Stimulated activated CD4-positive, alpha-beta T cell treated with anti-CD3 and anti-CD28 coated beads, Interleukin-15, amount 100 ng/mL, for 1 hour (primary cell): ENCODE measurements at places on chromosomes 3 and 15.

GRCh38 chr3:108234387-108234957, 12.2 kb upstream of the IFT57 start:
- DNase-seq = no peak

DNA sequence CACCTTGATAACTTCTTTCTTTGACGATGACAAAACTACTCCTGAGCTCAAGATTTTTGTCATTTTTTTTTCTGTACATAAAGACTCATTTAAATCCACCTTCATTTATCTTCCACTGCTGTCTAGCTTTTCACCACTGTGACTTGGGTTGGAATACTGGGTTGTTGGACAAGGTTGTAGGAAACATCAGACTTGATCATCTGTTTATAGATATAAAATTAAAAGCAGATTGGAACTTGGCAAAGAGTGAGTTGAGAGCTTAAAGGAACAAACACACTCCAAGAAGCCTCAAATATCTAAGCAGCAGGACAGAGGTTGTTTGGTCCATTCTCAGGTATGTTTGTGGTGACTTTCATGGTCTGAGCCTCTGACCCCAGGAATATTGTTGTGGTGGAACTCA, 141.7 kb upstream of the NDN start:
- DNase-seq = no peak

DNA sequence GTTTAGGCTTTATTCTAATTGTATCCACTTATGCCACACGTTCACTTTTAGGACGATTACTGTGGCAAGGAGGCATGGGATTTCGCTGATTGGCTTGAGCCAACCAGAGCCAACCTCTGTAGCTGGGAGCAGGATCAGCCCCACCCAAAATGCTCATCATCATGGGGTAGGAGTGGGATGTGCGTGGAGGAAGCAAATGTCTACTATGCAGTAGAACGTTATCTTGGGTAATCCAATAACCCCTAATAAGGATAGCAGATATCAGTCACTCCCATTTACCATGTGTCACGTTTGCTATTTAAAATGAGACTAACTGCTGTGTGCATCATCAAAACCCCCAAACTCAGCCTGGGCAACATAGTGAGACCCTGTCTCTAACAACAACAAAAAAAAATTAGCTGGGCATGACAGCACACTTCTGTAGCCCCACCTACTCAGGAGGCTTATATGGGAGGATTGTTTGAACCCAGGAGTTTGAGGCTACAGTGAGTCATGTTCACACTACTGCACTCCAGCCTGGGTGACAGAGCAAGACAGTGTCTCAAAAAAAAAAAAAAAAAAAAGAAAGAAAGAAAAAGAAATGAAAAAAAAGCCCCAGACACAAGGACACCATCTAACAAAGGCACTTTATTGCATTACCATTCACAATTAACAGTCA, 17.8 kb upstream of the ITGB5 start:
- DNase-seq = no peak

DNA sequence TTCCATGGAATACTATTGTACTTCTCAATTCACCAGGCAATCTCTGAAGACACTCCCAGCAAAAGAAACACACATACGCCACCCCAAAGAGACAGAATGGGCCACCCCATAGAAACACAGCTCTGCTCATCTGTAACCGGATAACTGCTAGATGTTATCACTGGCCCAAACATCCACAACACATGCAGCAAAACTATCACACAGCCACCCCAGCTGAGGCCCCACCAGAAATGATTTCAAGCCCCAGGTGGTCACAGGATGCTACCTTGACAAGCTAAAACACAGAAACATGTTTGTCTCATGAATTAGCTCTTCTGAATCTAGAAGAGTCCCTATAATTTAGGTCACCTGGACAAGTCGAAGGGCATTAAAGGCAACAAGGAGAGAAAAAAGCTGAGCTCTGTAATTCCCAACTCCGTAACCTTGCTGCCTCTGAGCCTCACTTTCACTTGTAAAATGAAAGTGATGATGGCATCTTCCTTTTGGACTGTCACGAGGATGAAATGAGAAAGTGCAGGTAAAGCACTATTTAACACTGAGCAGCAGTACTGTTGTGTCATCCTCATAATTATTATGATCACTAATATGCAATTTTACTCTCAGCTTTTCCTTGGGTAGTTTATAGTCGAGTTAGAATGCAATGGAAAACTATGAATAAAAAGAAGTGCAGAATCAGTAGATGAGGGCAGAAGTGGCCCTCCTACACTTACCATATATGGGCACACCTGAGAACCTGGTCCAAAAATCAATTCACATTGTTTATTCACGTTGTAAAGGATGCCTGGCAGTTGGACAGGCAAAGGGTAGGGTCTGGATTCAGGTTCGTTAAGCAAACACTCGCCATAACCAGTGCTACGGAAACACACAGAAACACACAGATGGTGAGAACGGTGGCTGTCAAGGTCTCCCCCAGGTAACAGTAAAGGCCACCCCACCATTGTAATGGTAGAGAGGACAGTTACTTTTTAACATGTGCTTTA, 38.6 kb downstream of the ADAMTS9 start:
- DNase-seq = no peak

- DNase-seq = no peak
Measured at GRCh38 chr15:37695719-37696118, 238.7 kb upstream of the TMCO5A start.

- DNase-seq = no peak
Measured at GRCh38 chr3:47877290-47877689, 74.4 kb downstream of the DHX30 start.

DNA sequence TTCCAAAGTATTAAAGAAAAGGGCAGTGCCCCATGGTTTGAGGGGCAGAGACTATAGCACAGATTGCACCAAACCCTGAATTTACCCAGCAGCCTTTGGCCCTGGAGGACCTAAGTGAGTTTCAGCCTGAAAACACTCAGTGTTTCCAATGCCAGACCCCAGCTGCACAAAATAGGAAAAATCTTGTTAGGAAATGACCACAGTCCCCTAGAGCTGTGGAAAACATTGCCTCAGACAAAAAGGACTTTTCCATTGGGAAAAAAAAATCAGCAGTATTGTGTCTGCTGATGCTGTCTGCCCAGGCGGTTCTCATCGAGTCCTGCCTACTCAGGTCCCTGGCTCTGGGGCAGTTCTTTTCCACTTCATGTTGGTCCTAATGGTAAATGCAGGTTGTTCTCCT, 121.7 kb upstream of the DLG1 start:
- no peak for DNase-seq

GRCh38 chr3:197522183-197522715, 33.5 kb downstream of the BDH1 start:
- no peak for DNase-seq

GRCh38 chr15:100918690-100919480, at the start of gene LRRK1:
Gene LRRK1 (plus strand): TSS chr15:100919357. CDS start chr15:100924633, 5,276 bp downstream.
- no peak for DNase-seq

DNA sequence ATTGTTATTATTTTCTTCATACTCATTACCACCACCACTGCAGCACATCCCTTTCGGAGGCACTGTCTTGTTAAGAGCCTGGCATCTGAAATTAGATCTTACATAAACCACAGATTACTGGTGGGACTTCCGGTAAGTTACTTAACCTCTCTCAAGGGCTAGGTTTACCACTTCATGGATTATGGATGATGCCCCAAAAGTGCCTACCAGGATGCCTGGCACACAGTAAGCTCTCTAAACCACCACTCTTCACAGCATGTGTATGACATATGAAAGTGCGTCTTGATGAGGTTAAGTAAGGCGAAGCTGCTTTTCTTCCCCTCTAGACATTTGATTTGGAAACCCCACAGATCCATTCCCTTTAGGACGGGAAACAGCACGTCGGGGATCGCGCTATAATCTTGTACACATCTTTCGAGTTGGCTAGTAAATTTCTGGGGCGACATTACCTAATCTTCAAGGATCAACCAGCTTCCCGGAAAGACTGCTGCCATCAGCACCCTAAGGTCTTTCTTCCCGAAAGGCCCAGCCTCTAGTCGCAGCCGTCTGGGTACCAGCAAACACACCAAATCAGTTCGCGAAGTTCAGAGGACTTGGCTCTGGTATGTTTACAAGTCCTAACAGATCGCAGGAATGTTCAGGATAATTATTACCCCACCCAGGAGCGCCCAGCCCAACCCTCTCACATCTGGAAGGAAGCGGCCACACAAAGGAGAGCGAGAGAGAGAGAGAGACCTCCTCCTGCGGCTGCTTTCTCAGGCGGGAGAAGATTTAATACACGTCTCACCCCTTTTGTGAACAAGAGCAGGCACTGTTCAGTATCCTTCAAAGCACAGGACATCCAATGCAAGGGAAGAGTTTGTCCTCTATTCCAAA, 155.1 kb upstream of the FRMD4B start:
- DNase-seq = no peak

DNA sequence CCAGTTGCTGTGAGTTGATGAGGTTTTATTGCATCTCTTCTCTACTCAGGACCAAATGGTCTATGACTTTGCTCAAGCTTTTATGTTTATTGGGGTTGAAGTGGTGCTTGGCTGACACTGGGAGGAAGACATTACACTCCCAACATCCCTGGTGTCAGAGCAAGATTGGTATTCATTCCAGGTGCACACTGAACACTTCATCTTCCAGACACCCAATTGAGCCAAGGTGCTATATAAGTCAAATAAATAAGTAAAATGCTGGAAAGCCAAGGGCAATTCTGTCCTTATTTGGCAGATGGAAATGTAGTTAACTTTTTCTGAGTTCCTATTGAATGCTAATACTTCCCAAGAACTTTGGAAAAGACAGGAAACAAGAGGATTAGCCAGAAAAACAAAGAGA, 53.2 kb upstream of the CDV3 start:
- DNase-seq = no peak

- DNase-seq = no peak
Measured at GRCh38 chr3:58000306-58001085, 7.7 kb upstream of the FLNB start.

DNA sequence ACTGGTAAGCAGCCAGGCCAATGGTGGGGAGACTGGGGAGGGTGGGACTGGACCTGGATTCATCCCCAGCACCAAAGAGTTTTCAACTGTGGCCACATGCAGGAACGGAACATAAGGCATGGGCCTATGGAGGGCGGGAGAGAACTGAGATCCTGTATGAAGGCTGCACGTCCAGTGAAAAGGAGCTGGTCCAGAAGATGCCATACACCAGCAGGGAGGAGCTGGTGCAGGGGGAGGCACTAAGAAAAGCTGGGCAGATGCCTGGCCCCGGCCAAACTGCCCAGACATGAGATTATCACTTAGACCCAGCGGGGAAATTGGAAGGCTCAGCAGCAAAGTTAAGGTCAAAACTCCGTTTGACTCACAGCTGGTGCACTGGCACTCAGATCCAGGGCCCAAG, 58.1 kb upstream of the MCF2L2 start:
- DNase-seq = no peak

GRCh38 chr3:139716908-139717485, 39.2 kb upstream of the NMNAT3 start:
- DNase-seq = no peak

- DNase-seq = no peak
Measured at GRCh38 chr3:30604093-30604492, 2.3 kb upstream of the TGFBR2 start.

DNA sequence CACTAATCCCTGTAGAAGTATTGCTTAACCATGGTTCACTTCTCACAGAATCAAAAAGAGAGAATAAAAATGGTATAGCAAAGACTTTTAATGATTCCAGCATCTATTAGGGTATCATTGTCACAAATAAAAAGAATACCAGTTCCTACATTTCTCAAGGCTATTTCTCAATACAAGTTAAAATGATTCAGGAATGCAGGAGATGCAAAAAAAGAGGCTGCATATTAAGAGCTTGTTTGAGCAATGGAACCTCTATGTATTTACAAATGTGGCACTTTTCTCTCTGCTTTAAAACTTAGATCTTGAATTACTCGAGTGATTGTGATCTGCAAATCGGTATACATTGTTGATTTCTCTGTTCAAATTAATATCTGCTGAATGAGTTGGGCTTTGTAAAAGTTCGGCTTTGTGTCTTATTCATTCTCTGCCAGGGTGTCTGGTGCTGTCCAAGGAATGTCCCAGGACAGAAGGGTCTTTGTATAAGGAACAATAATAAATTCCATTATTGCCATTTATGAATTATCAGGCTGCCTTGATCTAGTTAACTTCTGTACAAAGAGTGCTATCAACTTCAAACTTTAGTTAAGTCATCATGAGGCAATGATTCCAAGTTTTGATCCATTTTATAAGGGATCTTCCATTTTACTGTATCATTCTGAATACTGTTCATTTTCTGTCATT, 364.2 kb downstream of the RBMS3 start:
- no peak for DNase-seq

DNA sequence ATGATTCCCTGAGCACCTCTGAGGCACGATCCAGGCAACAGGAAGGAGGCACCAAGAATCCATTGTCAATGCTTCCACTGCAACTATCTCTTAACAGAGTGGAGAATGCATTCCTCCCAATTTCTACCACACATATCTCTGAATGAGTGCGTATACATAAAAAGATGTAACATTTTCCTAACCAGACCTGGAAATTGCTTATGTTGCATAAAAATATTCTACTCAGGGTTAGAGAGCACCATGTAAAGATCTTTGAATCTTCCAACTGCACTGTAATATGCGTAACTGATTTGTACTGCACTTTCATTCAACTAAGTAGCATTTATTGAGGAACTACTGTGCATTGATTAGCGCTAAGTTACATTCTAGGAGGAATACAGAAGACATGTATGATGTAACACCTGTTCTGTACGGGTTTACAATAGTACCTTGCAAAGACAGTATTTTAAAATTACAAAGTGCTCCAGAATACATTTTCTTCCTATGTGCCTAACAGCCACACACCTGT, 237.8 kb downstream of the EBLN2 start:
- DNase-seq = no peak
